MG63 (cell line): ENCODE measurements at places on chromosomes 6 and 20. TPM values are rescaled to one million over a fixed set of nuclear protein-coding genes. Genes with fewer than 3 reads are reported as not detected.

NNAT gene
- not detected in 2 replicates for total RNA-seq

MROH8 gene
- 0.63 TPM in 1 of 2 replicates, not detected in the other for total RNA-seq

OR2J2 gene
- not detected in 2 replicates for total RNA-seq

MAN1A1 gene
- 14.2 and 29.6 TPM in 2 replicates for total RNA-seq

MLN gene
- total RNA-seq: not detected in 2 replicates

ORC3 gene
- 35.4 and 69.6 TPM in 2 replicates for total RNA-seq

SULF2 gene
- total RNA-seq: 0.20 and 2.0 TPM in 2 replicates

ASIP gene
- total RNA-seq: not detected in 2 replicates

MAPK13 gene
- 0.37 and 0.99 TPM in 2 replicates for total RNA-seq

RIMS1 gene
- 9.6 and 17.4 TPM in 2 replicates for total RNA-seq

ANKRD66 gene
- not detected in 2 replicates for total RNA-seq

ADGRF4 gene
- 0.79 and 2.2 TPM in 2 replicates for total RNA-seq

AAR2 gene
- 43.1 and 59.0 TPM in 2 replicates for total RNA-seq

PSMA7 gene
- total RNA-seq: 1,085 and 1,523 TPM in 2 replicates

TRIM15 gene
- not detected in 2 replicates for total RNA-seq

GRM1 gene
- 0.05 and 0.20 TPM in 2 replicates for total RNA-seq

TFAP2A gene
- total RNA-seq: 9.5 and 14.8 TPM in 2 replicates

ATP9A gene
- total RNA-seq: 9.6 and 11.1 TPM in 2 replicates

NOX3 gene
- total RNA-seq: not detected in 2 replicates

LCA5 gene
- 3.2 and 7.7 TPM in 2 replicates for total RNA-seq

PSORS1C2 gene
- not detected in 2 replicates for total RNA-seq

HLA-DOA gene
- not detected in 2 replicates for total RNA-seq

STMND1 gene
- not detected in 2 replicates for total RNA-seq

FAM120B gene
- total RNA-seq: 11.5 and 14.3 TPM in 2 replicates

EYA4 gene
- 6.1 and 12.0 TPM in 2 replicates for total RNA-seq

ULBP1 gene
- total RNA-seq: 1.5 and 2.5 TPM in 2 replicates
